ENCODE measurements at places on chromosomes 4 and X.

DNA sequence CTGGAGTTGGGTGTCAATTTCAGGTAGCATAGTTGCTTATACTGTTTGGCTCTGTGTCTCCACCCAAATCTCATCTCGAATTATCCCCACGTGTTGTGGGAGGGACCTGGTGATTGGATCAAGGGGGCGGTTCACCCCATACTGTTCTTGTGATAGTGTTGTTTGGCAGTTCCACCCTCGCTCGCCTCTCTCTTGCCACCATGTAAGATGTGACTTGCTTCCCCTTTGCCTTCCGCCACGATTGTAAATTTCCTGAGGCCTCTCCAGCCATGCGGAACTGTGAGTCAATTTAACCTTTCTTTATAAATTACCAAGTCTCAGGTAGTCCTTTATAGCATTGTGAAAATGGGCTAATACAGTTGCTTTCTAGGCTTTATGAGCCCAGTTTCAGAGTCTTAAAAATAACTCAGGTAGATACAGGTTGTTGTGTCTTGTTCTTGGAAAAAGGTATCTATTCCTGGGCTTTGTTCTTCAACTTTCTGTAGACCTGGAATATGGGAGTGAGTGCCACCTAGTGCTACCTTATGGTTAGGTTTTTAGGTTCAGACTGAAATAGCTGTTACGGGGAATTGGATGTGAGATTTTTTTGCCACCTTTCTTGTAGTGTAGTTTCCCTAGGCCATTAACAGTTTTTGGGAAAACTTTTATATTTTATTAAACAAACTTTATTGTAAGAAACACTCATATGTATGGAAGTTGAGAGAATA is 15.6 kb downstream of the PGK1 start:
- DNase-seq = no peak

DNA sequence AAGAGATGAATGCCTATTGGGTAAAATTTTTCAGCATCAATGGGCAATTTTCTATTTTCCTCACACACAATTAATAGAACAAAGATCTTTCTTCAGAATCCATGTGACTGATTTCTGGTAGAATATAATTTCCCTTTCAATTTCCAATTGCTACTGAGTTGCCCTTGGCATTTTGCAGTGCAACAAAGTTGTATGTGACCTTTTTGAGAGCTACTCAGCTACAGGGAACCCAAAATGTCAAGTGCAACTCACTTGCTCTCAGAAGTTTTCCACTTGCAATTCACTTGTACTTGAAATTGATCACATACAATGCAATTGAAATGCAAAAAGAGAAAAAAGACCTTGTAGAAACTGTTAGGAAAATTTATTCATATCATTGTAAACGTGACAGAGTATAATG is 245.5 kb downstream of the BANK1 start:
- no peak for DNase-seq

DNA sequence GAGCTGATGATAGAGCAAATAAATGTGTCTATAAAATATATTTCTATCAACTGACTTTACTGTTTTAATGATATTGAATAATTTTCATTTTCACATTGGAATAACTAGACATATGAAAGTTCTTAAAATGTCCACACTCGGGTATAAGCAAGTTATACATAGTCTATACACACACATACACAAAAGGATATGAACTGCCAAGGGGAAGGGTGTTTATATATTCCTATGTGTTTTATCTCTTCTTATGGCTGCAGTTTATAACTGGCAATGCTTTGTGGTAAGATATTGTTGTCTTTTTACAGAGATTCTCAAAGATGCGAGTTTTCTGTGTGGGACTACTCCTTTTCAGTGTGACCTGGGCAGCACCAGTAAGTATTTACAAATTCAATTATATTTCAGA is 1.6 kb downstream of the MEPE start:
- DNase-seq = no peak

- no peak for DNase-seq
Measured at GRCh38 chr4:19650903-19651864, 600.5 kb upstream of the SLIT2 start.

GRCh38 chrX:4809571-4809970 is 1096.1 kb upstream of the PRKX start:
- DNase-seq = no peak

DNA sequence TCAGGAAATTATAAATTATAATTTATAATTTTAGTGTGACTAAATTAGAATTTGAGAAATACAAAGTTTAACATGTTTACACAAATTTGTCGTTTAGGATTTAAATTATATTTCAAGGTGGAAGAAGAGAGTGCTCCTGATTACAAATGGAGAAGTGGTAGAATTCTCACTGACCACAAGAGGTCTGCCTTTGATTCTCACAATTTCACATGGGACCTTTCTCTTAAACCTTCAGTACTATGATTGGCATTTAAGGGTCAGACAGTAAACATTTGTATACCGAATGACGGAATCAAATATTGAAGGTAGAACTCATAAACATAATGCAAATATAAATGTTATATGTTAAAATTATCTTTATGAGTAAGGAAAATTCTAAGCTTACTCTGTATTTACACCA is 171.7 kb downstream of the SLIT2 start:
- DNase-seq = no peak

GRCh38 chrX:20515841-20516461 is 249.2 kb upstream of the RPS6KA3 start:
- DNase-seq = no peak

DNA sequence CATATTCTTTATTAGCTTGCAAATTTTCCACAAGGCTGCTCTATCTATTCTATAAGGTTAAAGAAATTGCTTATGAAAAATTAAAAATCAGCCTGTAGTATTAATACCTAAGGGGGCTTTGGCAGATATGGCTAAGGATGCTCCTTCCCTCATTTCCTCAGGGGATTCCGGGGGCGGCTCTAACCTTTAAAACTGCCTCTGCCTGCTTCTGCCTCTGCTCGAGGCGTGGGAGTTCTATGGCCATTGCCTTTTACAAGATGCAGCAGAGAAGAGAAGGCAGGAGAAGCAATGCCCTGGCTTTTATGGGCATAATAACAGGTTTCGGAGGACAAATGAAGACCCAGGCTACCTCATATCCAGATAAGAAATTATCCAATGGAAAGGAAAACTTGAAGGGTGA is 8.6 kb upstream of the CDKN2AIP start:
- DNase-seq = no peak

- DNase-seq = no peak
Measured at GRCh38 chrX:103518571-103518970, 718 bp downstream of the RAB40A start.

GRCh38 chr4:77065382-77065781 is 10.4 kb downstream of the CCNI start:
- DNase-seq = no peak

DNA sequence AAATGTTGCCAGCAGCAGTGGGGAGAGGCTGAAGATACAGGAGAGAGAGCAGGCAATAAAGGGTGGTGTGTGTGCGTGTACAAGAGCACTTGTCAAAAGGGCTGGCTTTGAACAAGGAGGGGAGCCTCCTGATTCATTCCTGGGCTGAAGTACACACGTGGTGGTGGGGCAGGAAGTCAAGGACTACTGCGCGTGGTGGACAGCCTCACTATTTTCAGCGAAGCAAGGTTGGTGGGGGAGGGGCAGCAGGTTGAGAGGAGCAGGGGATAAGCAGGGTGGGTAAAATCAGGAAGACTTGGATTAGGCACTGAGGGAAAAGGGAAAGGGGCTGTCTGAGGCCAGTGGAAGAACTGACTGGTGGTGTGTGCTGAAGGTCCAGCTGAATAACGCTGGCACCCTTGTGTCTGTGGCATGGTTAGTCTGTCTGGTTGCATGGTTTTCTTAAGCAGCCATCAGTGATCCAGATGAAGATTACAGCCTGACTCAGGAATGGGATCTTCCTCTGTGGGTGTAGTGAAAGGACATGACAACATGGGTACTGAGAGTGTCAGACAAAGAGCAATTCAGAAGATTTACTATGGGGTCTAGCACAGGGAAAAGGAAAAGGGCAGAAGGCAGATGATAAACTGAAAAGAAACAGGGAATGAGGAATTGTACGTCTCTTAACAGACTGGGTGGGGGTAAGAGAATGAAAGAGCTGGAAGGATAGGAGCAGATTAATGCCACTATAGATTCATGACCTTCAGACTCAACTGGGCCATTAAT is 149.8 kb downstream of the CHM start:
- no peak for DNase-seq

GRCh38 chr4:100746141-100746739 is 228.4 kb upstream of the EMCN start:
- no peak for DNase-seq

- peak; percentile 0 for DNase-seq
Measured at GRCh38 chrX:38879631-38880220, 78.5 kb downstream of the MID1IP1 start.

DNA sequence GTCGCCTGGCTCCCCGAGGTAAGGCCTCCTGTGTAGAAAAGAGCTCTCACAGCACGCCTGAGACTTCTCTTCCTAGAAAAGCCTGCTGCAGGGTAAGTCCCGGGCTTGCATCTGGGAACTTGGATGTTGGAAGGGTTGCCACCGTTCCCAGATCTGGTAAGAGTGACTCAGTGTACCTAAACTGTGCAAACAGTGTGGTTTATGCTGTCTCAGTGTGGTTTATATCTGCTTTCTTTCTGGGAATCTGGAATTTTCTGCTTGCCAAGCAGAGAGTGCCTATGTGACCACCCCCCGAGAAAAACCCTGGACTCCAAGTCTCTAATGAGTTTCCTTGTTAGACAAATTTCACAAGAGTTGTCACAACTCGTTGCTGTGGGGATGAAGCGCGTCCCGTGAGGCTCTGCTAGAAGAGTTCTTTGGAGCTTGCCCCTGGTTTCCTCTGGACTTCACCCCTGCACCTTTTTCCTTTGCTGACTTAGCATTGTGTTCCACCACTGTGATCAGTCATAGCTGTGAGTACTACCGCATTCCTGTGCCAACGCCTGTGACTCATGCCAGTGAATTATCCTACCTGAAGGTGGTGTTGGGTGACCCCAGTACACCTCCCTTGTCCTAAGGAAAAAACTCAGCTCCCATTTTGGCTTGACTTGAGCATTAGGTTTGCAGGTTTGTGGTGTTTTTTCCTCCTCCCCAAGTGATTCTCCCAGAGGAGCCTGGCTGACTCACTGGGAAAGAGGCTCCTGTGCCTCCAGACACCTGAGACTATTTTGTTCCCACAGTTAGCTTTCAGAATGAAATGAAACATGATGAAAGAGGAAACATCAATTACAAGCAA is 14.5 kb downstream of the SLC2A9 start:
- no peak for DNase-seq

GRCh38 chrX:119273420-119274192 is 37.5 kb downstream of the PGRMC1 start:
- DNase-seq = peak; percentile 61

- peak; percentile 72 for DNase-seq
Measured at GRCh38 chrX:150362599-150363481, at the start of gene MAMLD1. Gene MAMLD1, plus strand, starts transcription at chrX:150363317. Its CDS starts 82,200 bp downstream, at chrX:150445517.

GRCh38 chrX:2577844-2578466 is 77.2 kb upstream of the DHRSX start:
- no peak for DNase-seq

DNA sequence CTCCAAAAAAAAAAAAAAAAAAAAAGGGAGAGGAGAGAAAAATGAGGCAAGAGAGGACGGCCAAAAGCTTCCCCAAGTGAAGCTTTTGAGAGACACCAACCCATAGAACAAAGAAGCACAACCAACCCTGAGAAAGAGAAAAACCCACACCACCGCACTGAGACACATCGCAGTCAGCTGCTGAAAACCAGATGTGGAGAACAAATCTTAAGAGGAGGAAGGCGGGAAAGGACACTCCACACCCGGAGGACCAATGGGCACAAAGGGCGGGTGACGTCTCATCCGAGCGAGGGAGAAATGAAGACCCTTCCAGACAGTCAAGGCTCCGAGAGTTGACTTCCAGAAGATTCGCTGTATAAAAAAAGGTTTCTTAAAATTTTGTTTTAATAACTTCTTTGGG is 112.1 kb downstream of the AFAP1 start:
- no peak for DNase-seq

- no peak for DNase-seq
Measured at GRCh38 chr4:173485164-173485563, 44.9 kb downstream of the HAND2 start.

DNA sequence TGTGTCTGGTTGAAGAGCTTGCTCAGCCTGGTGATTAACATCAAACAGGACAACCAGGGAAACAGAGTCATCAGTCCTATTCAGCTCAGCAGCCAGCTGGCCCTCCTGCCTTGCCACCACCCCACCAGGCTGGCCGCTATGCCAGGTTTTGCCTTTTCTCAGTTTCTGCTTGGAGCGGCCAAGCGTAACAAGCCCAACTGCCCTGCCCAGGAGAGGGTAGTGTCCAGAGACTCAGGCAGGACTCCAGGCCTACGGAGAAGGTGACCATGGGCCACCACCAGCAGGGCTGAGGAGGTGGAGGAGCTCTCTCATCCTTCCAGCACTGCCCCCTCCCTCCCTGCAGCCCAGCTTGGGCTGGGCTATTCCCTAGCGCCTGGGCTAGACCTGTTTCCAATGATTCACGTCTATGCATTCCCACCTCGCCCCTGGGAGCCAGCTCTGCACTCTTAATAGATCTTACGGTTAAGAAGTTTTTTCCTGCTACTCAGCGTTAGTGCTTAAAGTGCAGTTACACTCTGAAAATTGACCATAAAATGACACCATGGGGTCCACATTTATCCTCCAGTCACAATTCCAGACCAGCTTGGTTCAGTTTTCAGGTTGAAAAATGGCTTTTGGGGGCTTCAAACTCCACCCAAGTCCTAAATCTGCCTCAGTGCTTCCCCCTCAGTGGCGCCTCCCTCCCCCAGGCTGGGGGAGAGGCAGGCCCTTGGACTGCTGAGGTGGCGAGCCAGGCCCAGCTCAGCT is 124.0 kb upstream of the PJA1 start:
- no peak for DNase-seq

DNA sequence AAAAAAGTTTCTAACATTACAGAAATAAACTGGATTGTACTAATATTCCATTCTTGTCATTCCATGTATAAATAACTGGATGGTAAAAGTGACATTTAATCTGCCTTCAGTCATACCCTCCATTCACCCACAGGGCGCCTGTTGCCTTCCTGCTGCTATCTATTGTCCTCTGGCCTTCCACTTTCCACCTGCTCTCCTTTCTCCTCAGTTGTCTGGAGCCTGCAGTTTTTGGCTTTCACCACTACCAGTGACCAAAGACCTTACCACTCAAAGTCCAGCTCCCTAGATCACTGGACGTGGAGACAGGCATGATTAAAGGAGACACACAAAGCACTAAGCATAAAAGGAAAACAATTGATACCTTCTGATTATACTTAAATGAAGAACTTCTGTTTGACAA is 46.2 kb upstream of the NHS start:
- no peak for DNase-seq
